Right renal pelvis (tissue), 4 donors: ENCODE measurements at places on chromosomes 1 and 21.

- no peak for DNase-seq
Observed at GRCh38 chr21:16509476-16509875, 779.7 kb downstream of the USP25 start.

DNA sequence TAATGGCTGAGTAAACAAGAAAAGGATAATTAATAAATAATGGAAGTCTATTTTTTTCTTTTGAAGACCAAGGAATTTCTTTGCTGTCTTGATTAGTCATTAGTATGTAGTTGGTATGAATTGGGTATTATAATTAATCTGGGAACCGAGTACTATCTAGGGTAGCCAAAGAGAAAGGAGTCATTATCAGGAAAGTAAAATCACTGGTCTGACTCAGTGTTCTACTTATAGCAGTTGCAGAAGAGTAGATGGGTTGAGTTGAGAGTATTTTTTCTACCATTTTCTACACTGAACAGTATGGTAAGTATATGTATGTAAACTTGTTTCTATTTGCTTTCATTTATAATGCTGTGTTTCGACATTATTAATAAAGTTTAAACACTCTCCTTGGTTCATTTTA lies 26.6 kb downstream of the CDC14A start:
- no peak for DNase-seq

DNA sequence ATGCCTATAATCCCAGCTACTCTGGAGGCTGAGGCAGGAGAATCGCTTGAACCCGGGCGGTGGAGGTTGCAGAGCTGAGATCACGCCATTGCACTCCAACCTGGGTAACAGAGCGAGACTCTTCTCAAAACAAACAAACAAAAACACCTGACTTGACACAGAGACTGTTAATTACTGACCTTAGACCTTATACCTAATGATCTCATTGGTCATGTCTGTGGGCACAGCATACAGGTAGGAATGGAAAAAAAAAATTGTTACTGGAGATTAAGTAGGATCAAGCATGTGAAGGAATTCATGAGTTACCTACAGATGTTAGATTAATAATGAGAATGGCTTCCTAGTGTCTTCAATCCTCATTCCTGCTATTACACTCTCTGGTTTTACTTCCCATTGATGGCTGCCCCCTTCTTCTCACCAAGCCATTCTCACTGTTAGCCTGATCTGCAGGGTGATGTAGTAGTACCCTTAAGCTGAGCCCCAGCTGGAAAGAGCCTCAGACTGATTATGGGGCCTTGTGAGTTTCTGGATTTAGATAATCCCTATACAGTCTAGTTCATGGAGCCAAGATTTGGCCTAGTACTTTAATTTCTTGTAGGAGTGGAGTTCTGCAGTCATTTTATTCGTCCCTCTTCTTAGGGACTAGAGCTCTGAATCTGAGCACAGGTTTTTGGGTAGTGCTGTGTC lies 8.8 kb downstream of the TBCE start:
- no peak for DNase-seq

DNA sequence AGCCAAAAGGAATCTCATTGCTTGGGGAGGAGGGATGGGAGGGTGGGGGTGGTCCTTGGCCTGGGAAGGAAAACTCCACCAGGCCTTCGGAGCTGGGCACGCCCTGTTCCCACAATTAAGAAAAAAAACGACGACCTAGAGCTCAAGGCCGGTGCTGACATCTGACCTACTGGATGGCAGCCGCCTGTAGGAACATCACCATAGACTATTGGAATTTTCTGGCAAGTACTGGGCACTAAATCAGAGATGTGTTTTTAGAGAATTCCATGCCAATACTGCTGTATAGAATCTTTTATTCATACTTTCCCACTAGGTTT lies 729 bp downstream of the NADK start:
- DNase-seq, result no peak

DNA sequence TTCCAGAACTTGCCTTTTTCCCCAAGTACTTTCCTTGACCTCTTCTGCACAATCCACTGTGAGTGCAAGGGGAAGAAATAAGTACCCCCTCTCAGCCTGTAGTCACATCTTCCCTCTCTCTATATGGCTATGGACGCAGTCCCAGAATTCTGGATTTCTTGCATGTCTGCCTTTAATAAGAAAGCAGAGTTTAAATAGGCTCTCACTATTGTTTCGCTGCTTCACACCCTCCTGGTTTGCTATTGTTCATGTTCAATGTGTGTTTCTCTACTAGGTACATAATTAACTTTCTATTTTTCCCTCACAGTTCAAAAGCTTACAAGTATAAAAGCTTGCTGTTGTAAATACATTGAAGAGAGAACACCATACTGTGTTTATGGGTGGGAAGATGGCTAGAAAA lies 181.5 kb upstream of the C1orf105 start:
- DNase-seq, result no peak
